Smooth muscle cell of the umbilical artery (primary cell): ENCODE measurements at places on chromosomes 16 and 17. TPM values are rescaled to one million over a fixed set of nuclear protein-coding genes. Genes with fewer than 3 reads are reported as not detected.

Gene TNFSF13
- 0.83 TPM in 1 of 2 replicates, not detected in the other for total RNA-seq

Gene RUNDC3A
- total RNA-seq: 0.09 and 0.59 TPM in 2 replicates

Gene SPNS1
- total RNA-seq: 25.2 and 26.4 TPM in 2 replicates

Gene TBC1D28
- not detected in 2 replicates for total RNA-seq

Gene TOP2A
- 6.5 and 59.3 TPM in 2 replicates for total RNA-seq

Gene BAIAP3
- 0.65 and 0.89 TPM in 2 replicates for total RNA-seq

Gene ELMO3
- total RNA-seq: 0.30 and 0.42 TPM in 2 replicates

Gene KRT33B
- total RNA-seq: 0.30 and 0.32 TPM in 2 replicates

Gene ADGRG3
- not detected in 2 replicates for total RNA-seq

Gene KCNJ12
- 0.89 and 1.5 TPM in 2 replicates for total RNA-seq
